ENCODE measurements at places on chromosomes 6 and 20.

DNA sequence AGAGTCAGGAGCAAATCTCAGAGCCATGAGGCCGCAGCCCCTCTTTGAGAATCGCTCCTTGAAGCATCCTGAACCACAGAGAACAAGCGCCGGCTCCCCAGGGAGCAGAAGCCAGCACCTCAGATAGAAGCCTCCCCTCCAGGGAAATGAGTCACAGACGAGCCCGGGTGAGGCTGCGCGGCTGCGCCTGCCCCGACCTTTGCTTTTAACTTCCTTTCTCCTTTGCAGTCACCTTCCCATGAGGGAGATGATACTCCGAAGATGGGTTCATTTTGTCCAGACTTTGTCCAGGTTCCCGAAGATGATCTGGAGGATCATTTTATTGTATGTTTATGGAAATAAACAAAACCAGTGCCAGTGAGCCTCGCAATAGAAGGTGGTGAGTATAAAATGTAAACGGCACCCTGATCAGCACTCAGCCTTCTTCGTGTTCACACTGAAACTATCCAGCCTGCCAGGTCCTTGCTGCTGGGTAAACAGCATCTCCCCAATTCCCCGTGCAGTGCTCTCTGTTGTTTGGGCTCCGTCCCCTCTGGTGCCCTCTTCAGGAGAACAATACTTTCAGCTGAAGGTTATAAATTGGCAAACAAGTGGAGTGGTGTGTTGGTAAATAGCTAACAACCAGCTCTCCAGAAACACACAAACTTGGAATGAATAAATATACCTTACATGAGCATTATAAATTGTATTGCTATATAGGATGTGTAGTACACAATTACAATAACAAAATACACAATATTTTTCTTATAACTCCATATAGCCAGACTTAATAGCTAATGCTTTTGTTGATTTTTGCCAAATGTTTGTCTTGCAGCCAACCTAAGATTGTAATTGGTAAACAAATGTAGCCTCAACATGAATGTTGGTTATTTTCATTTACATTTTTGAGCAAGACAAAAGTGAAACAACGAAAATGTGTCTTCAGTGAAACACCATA, 41.4 kb upstream of the TMEM181 start:
- no peak for DNase-seq

DNA sequence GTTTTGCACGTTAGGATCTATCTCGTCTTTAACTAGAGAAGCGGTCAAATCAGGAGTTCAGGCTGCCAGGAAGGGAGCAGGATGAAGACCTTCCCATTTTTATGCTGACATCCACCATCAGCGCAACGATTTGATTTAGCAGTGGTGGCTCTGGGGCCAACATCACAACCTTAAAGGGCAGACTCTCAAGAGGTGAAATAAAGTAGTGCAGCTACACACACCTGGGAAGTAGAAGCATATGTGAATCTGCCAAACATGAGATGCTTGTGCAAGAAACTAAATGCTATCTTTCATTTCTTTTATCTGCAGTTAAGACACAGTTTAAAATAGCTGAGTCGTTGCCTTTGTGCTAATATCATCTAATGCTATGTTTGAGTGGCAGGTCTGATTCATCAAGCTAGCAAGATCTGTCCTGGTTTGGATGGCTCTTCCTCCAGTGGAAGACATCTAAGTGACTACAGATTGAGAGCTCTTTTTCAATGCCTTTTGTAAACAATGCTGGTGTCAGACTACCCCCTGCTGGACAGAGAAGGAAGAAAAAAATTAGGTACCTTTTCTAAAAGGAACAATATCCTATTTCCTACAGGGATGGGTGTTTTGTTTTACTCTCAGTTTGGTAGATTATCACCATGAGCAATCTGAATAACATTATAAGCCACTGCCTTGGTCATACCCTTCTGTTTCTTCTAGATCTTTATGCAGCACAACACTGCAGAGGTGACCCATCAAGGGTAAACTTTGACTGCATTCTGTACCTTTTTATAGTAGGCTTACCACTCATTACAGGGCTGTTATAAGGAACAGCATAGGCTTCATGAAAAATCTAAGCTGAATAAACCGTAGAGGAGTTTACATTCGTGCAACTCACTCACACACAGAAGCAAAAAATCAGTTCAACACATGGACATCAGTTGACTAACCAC, 171.6 kb upstream of the FBXL4 start:
- DNase-seq, result no peak

DNA sequence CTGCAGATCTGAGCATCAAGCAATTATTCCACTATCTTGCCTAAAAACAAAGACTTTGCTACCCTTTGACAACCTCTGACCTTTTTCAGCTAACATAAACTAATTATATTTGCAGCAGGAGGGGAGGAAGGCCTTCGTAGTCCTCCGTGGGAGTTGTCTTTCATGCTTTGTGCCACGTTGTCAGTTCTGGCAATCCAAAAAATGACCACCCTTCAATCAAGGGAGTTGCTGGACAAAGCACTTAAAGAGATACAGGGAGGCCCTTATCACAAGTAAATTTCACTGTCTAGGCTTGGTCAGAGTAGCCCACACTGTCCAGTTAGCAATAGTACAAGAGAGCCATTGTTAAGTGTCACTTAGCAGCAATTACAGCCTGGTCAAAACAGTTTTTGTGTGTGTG, 578.9 kb downstream of the HAO1 start:
- DNase-seq, result no peak

- DNase-seq, result no peak
Measured at GRCh38 chr20:48965189-48965910, 43.8 kb downstream of the ARFGEF2 start.

GRCh38 chr6:131642987-131643611, 6.0 kb downstream of the ENPP3 start:
- DNase-seq, result no peak

DNA sequence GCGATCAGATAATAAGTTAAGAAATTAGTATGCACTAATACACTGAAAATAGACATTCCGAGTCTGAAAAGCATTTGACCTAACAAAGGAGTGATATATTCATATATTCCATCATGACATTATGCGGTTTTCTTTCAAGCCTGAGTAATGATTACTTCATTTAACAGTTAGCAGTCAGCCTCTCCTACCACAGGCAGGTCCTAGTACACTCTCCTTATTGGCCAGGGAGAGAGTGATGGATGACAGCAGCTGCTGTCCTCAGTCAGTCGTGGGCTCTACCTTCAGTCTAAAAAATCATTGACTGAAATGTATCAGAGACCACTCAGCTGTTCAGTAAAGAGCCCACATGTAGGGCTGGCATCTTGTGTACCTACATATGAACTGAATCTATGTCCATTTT, 33.2 kb upstream of the VGLL2 start:
- no peak for DNase-seq

GRCh38 chr6:165641672-165642156, 21.3 kb downstream of the PDE10A start:
- DNase-seq, result no peak

DNA sequence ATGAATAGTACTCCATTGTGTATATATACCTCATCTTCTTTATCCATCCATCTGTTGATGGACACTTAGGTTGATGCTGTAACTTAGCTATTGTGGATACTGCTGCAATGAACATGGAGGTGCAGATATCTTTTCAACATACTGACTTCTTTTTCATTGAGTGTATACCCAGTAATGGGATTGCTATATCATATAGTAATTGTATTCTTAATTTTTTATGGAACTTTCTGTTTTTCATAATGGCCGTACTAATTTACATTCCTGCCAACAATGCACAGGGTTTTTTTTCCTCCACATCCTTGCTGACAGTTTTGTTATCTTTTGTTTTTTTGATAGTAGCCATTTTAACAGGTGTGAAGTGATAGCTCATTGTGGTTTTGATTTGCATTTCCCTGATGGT, 5.2 kb downstream of the CCN2 start:
- no peak for DNase-seq

- no peak for DNase-seq
Measured at GRCh38 chr6:112180095-112180820, 74.1 kb downstream of the LAMA4 start.

DNA sequence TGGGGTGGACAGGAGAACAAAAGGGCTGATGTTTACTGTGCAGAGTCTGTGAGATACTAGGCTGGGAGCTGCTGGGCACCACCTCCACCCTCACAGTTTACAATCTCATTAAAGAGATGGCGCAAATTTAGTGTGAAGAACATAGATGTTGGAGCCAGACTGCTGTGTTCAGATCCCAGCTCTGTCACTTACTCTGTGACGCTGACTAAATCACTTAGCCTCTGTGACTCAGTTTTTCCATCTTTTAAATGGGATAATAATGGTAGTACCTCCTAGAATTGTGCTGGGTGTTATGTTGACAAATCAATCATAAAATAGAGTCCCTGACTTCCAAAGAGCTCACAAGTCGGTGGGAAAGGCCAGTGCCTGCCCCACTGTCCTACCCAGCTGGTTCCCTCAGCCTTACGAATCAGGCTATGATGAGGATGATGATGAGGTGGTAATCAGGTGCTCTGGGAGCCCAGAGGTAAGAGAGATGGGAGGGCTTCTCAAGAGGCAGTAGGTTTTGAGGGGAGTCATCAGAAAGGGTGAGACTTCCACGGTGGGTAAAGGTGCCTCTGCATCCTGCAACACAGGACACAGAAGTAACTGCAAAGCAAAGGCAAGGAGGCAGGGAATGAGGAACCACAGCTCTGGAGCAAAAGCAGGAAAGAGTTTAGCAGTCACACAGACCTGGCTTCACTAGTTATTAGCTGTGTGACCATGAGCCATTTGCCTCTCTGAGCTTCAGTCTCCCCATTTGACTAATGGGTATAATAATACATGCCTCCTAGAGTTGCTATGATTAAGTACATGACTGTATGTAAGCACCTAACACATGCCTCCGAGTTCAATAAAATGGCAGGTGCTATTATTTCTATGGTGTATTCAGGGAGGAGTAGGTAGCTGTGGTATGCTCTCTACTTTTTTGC, 8.9 kb downstream of the FYN start:
- no peak for DNase-seq

DNA sequence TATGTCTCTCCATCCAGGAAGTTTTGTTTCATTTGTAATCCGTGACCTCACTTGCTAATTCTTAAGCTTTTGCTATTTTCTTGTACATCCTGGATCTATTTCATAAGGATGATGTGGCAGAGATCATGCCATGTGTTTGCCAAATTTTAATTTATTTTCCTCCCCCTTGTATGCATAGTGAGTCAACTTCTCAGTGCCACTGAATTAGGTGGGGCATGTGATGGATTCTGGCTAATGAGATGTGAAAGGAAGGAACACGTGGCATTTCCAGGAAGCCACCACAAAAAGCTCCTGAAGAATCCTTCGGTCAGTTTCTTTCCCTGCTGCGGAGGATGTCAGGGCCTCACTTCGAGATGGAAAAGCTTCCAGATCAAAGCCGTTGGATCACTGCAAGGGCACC, 86.2 kb upstream of the PRL start:
- no peak for DNase-seq

DNA sequence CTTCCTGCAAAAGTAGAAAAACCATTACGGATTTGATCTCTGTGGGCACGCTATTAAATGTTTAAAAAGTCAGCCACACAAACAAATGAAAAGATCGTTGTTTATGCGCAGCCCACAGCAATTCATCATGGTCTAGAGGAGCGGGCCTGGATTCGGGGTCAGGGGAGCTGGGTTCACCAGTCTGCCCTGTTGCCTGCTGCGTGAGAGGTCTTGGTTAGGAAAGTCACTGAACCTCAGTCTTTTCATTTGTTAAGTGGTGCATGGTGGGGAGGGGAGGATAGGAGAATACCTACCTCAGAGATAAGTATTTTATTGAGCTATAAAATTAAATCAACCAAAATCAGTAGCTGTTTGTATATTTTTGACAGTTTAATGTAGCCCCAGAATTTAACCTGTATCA, 47.3 kb upstream of the FYN start:
- no peak for DNase-seq

GRCh38 chr20:48115502-48115901, 330.2 kb upstream of the SULF2 start:
- DNase-seq, result no peak

DNA sequence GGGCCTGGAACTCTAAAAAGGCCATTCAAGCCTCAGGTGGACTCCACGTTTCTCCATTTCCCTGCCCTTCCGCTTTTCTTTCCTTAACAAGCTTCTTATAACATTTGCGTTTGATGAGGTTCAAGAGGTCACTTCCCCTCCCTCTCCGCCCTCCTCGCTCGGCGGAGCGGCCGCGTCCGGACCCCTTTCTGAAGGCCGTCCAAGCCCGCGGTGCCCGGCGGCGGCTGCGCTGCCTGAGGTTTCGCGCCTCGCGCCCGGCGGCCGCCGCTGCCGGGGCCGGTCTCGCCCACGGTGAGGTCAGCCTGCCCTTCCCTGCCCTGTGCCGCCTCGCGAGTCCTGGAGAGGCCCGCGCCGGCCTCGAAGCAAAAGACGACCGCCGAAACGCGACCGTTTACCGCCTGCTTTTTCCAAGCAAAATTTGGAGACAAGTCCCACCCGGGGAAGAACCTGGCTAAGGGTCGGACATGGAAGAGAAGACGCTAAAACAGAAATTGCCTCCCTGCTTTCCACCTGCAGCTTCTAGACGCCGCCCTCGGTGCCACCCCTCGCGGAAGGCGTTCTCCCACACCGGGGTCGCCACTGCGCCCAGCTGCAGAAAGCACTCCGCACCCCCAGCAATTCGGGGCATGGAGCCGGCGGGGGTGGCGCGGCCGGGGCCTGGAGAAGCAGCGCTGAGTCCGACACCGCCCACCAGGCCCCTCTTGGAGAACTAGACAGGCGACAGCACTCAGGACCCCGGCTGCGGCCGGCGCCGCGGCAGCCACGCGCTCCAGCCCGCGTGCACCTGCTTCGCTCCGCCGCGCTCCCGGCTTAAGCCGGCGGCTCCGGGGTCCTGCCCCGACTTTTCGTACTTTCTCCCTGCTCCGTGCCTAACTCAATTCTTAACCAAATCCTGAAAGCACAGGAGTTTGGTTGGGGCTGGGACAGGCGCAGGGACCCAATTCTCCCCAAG, 11.0 kb upstream of the FOXF2 start:
- no peak for DNase-seq

DNA sequence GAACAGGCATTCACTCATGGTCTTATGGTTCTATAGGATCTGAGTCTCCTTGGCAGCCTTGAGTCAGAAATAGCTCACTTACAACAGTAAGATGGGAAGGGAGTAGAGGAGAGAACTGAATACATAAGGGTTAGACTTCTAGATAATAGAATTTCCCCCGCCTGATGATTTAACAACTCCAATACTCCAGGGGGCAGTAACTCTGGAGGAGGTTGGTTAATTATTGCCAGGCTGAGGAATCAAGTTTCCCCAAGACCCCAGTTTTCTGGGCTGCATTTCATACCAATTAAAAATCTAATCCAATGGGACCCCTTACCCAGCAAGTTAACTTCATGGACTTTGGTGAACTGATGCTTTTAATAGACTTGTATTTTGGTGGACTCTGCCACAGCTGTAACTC, 94.2 kb upstream of the MOCS1 start:
- DNase-seq, result no peak

- DNase-seq, result no peak
Measured at GRCh38 chr6:1840491-1841121, 230.9 kb downstream of the FOXC1 start.

GRCh38 chr6:140480852-140481251, 1106.4 kb upstream of the CITED2 start:
- no peak for DNase-seq

- no peak for DNase-seq
Measured at GRCh38 chr20:63432577-63433325, 39.7 kb downstream of the KCNQ2 start.

Measured in activated CD8-positive, alpha-beta memory T cell treated with anti-CD3 and anti-CD28 coated beads for 4 hours (primary cell).